Suppressor macrophage (primary cell): ENCODE measurements at places on chromosomes 11 and 22.

DNA sequence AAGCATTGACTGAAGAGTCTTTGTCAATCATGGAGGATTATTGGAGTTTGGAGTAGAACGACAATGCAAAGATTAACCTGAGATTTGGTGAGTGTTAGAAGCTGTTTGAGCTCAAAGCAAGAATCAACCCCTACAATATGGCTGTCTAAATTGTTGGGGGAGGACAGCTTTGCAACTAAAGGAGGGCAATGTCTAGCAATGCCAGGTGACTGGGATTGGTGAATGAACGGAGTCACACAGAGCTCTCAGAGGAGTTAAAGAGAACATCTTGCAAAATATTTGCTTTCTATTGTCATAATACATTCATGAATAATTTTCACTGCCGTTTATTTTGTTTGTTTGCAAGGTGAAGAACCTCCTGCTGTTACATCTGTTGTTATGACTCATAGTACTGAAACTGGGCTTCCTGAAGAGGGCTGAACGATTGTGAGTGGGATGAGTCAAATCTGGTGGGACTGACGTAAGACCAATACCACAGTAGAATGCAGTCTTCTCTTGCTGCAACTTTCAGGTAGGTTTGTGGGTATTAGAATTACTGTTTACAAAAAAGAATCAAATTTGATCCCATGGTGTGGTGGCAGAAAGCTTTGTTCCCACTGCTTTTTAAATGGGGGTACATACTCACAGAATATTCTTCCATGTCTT, 281.9 kb downstream of the CADM1 start:
- no peak for DNase-seq

GRCh38 chr22:32080904-32081303, 37.8 kb downstream of the SLC5A1 start:
- peak; percentile 46 for DNase-seq

DNA sequence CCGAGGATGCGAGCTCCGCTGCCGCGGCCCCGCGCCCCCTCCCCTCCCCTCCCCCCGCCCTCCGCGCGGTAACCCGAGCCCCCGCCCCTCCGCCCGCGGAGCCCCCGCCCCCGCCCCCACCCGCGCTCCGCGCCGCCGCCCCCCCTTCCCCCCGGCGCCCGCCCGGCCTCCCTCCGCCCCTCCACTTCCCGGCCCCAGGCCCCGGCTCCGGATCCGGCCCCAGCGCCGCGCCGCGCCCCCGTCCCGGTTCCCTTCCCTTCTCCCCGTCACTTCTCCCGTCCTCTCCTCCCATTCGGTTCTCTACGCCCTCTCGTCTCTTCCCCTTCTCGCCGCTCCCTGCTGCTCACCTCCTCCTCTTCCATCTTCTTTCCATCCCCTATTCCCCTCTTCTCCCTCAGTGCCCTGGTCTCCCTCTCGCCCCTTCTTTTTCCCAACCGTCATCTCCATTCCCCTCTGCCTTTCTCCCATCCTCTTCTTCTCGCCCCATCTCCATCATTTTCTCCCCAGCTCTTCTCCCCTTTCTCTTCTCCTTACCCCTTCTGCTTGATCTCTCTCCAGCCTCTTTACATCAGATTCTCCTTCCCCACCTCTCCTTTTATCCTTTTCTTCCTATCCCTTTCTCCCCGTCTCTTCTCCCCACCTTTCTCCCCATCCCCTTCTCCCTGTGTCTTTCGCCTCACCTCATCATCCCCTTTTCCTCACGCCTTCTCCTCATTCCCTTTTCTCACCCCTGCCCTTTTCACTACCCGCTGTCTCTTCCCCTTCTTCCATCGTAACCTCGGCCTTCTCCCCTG, at the start of gene DCHS1:
Gene DCHS1, minus strand, starts transcription at position 20 of the 794 bp plus-strand sequence. CDS start 14,196 bp downstream, outside the sequence.
- peak; percentile 41 for DNase-seq

- peak; percentile 43 for DNase-seq
These were observed 2.6 kb upstream of the PDGFB start for GRCh38 chr22:39247361-39247760.

DNA sequence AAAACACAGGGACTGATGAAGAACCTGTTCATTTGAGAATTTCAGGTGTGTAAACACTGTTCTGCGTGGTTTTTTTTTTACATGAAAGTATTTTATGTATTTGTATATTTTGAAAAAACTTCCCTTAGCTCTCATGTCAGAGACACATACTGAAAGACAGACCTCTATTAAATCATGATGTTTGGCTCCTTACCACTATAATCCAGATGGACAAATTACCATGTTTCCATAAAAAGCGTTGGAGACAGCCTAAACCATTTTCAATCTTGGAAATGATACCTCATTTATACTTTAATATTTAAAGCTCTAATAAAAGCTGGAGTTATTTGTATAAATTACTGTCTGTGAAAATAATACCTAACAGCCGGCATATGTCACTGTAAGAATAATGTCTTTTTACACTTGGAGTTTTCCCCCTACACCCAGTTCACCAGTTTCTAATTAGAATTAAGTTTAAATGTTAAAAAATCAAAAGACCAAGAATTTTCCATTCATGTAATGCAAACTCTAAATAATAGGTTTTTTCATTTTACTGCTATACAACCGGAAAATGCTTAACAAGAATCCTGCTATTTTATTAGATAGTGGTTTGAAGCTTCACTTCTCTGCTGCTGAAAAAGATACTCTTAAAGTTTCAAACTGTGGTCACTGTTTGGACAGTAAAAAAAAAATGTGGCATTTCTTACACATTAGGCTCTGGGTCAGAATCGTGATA, 30.8 kb downstream of the APLP2 start:
- DNase-seq = no peak

DNA sequence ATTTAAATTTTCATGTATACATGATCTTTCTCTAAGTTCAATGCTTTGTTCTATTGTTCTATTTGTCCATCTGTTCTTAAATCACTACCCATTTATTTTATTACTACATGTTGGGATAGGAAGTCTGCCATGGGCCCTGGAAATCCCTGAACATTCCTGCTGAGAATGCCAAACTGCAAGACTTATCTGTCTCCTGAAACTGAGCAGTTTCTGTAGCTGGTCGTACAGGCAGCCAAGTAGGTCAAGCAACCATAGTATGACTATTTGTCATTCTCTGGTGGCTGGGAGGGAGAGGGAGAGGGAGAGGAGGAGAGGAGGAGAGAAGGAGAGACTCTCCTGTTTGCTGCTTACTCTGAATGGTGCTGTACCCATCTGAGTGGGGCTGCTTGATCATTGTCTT, 82.8 kb upstream of the SNX19 start:
- DNase-seq = no peak

- no peak for DNase-seq
These were observed 8.1 kb downstream of the ARHGAP8 start for GRCh38 chr22:44760476-44760875.

DNA sequence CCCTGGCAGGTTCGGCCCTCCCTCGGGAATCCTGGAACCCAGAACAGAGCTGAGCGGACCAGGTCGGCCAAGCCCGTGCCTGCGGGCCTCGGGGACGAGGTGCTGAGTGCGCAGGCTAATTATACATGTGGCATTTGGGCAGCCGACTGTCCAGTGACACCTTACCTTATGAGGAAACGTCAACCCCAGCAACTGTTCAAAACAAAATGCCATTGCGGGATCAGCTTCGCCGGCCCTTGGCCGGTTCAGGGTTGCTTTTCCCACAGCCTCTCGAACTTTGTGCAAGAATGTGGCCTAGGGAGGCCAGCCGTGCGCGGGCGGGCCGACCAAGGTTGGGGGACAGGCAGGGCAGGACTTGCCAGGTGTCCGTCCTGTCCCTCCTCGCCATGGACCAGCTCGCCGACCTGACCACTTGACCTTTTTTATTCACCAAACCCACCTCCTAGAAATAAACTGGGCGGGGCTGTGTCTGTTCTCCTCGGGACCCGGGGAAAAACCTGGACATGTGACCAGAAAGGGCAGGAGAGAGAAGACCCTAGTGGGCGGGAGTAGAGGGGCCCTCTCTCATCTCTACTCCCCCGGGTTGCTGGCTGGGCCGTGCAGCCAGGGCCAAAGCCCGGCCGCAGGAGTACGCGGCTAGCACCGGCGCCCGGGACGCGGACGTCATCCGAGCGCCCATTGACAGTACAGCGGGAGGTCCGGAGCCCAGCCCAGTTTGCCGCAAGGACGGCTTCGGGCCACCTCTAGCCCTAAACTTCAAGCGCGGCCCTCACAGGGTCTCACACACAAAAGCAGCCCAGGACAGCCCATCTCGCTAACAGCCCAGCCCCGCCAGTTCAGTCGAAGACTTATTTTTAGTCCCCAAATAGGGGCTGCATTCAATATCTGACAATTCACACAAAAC, 134.3 kb upstream of the C11orf58 start:
- peak; percentile 18 for DNase-seq

DNA sequence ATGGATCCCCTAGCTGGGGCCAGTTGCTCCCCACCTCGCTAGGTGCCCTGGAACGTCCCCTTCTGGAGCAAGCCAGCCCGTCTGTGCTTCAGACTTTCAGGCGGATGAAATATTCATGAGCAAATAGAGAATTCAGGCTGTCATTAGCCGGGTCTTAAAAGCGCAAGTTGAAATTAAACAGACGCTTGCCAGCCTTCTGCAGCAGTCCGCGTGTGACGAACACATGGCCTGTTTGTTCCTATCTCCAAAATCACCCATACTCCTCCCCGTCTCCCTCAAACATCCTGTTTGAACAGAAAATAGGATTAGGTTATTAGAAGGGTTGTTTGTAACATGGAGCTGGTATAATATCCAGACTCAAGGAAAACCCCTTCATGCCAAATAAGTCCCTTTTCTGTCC, 38.7 kb downstream of the MYO18B start:
- DNase-seq = no peak

DNA sequence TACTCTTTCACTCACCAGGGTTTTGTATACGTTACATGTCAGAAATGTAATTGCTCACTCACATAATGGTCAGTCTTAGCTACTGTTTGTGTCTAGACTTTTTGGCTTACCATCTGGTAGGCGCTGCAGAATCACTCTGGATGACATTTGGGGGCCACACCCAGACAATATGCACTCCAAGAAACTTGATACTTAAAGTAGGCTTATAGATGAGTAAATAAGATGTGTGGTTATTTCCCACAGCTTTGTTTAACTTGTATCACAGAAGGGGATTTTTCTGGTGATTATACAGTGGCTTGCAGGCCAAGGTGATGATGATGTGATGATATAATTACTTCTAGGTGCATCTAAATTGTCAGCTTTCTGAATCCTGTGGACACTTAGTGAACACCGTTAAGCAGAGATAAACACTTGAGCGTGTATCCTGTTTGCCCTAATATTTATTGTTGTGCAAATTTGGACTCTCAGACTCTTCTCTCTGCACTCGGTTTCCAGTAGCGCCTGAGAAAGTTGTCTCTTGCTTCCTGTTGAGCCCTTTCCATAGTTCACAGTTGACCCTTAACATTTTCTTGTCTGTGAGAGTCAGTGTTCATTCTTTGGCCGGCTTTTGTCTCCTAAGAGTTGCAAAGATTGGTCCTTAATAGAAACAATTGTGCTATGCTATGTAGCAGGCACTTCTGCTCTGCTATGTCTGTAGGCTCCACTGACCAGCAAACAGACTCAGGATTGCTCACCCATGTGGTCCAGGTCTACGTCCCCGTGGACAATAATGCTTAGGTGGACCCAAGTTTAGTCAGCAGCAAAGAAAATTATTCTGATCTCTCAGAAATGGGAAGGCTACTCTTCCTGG, 89.3 kb downstream of the PRR5L start:
- no peak for DNase-seq

DNA sequence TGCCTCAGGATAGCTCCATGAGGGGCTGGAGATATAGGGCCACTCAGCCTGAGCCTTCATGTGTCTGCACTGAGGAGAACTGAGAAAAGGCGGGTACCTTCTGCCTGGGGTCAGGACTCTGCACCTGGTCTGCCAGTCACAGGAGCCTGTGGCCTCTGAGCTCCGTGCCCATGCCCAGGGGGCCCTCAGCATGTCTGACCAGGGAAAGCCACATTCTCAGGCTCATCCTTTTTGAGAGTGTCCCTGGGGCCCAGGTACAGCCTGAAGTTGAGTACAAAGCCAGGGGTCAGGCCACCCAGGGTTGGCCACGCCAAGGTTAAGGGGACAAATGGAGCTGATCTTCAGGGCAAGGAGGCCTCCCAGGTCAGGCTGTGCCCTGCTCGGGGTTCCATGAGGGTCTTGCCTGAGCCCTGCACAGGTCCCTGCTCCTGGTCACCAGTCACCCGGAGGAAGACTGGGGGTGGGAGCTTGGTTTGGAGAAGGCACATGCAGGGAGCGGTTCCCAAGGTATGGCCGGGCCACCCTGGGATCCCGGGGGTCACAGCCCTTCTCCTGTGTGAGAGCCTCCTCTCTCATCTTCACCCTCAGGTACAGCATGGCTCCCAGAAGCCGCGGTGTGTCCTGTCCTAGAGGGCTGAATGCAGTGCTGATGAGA, 6.0 kb downstream of the DENND6B start:
- DNase-seq = no peak

- DNase-seq = peak; percentile 5
These were observed 43.4 kb upstream of the SC5D start for GRCh38 chr11:121249039-121249663.

- peak; percentile 79 for DNase-seq
These were observed 57.0 kb downstream of the MYH9 start for GRCh38 chr22:36330655-36331305.

GRCh38 chr11:108606495-108607160, 13.1 kb upstream of the EXPH5 start:
- no peak for DNase-seq

GRCh38 chr11:133956650-133957633, at the start of gene IGSF9B:
TSS of gene IGSF9B (minus strand) at chr11:133956968. CDS start at chr11:133956754, 214 bp downstream.
- peak; percentile 37 for DNase-seq

DNA sequence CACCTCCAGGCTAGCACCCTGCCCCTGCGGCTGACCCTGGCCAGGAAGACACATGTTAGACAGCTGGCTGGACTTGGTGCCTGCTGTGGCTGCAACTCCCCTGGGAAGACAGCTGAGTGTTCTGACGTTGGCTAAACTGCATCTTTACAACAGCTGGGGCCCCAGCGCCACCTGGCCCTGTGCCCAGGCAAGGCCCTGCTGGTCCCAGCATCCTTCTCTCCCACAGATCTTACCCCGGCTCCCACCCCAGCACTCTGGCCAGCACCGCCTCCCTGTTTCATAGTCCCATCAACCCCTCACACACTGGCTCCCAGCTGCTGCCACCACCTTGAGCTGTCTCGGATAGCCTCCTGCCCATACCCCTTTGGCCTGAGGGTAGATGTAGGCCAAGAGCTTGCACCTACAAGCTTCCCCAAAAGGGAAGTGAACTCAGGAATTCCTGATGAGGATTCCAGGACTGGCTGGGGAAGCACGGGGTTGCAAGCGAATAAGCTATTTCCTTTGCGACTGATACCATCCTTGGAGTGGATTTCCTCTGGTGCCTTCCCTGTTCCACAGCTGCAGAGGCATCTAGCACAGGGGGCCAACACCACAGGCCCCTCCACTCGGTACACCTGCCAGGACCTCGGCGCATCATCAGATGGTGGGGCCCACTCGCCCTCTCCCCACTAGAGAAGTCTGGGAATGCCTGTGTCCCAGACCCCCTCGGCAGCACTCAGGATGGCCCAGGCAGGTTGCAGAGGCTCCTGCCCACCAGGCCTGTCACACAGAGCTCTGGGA, 28.5 kb downstream of the RSPH14 start:
- DNase-seq = no peak

DNA sequence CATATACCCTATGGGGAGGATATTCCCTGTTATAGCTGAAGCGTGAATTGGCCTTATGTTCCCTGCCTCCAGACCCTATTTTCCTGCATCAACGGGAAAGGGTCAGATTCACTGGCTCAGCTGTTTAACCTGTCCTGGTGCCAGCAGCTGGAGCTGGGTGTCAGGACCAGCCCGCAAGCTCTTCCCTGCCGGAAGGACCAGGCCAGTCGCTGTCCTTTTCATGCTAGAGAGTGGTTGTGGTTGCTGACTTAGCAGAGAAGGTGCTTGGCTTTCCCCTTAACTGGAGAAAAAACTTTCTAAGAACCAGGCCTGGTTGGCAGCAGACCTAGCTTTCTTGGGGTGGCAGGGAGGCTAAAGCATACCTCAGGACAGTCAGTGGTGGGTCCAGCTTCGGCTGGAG, 5.2 kb upstream of the SREBF2 start:
- DNase-seq = no peak

- DNase-seq = no peak
These were observed 109.3 kb downstream of the MIAT start for GRCh38 chr22:26766510-26767350.
